HT-29 (cell line): ENCODE measurements at places on chromosomes 16 and 17. TPM values are rescaled to one million over a fixed set of nuclear protein-coding genes. Genes with fewer than 3 reads are reported as not detected.

GRCh38 chr17:71625330-71625729 lies 495.5 kb upstream of the SOX9 start:
- DNase-seq: no peak

DNA sequence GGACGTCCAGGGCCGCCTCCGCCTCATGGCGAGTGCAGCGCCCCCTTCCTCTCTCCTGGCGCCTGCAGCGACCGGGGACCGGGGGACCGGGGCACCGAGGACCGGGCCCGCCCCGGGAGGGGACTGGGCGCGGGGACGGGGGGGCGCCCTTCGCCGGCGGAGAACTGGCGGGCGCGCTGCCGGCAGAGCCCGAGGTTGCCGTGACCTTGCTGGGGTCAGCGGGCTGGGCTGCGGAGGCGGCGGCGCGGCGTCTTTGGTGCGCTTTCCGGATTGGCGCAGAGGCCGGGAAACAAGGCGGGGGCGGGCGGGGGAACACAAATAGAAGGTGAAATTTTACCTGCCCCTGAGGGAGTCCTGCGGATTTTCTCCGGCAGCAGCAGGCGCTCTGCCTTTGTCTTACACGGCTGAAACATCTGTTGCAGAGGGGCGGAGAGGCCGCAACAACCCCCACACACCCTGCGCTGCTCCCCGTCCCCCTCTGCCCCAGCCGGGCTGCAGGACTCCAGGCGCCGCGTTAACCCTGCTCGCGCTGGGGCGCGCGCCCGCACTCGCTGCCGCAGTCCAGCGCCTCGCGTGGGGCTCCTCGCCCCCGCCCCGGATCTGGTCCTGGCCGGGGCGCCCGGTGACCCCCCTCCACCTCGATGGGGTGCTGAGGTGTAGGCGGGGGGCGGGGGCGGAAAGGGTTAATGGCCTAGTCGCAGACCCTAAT lies 53.5 kb downstream of the SREBF1 start:
- peak; percentile 46 for DNase-seq

DNA sequence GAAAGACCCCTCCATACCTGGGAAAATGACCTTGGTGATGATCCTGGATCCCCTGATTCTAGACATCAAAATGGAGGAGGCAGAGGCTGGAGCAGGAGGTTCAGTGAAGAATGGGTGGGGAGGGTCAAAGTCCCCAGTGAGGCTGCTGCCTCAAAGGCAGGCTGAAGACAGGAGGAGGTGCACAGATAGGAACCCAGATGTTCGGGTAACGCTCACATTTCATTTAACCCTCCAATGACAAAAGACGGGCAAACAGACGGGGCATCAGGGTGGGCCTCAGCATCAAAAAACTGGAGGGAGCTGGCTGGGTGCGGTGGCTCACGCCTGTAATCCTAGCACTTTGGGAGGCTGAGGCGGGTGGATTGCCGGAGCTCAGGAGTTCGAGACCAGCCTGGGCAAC lies at the start of gene ANKRD40CL:
Gene ANKRD40CL, minus strand, starts transcription at position 73 of the 400 bp plus-strand sequence. CDS start 605 bp downstream, outside the sequence.
- DNase-seq: no peak

DNA sequence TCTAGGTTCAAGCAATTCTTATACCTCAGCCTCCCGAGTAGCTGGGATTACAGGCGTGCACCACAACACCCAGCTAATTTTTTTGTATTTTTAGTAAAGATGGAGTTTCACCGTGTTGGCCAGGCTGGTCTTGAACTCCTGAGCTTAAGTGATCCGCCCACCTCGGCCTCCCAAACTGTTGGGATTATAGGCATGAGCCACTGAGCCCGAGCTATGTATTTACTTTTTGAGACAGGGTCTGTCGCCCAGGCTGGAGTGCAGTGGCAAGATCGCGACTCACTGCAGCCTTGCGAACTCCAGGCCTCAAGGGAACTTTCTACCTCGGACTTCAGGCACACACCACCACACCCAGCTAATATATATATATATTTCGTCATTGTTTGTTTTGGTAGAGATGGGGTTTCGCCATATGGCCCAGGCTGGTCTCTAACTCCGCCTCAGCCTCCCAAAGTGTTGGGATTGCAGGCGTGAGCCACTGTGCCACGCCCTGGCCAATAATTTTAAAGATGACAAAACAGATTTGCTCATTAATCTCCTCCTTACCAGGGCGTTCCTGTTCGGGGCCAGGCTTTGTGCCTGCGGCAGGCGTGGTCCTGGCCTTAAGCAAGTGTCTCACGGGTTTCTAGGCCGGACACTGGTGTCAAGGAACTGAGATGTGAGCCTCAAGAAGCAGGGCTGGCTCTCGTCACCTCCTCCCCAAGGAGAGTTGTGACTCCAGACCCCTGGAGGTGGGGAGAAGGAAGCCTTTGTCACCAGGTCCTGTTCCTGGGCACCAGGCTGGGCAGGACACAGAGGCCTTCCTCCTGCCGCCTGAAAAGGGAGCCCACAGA lies 4.3 kb upstream of the NPW start:
- DNase-seq: peak; percentile 70

- no peak for DNase-seq
These were observed 41.9 kb downstream of the ZFHX3 start for GRCh38 chr16:73006026-73006425.

- peak; percentile 14 for DNase-seq
These were observed 6.8 kb downstream of the FHOD1 start for GRCh38 chr16:67240506-67240905.

DNA sequence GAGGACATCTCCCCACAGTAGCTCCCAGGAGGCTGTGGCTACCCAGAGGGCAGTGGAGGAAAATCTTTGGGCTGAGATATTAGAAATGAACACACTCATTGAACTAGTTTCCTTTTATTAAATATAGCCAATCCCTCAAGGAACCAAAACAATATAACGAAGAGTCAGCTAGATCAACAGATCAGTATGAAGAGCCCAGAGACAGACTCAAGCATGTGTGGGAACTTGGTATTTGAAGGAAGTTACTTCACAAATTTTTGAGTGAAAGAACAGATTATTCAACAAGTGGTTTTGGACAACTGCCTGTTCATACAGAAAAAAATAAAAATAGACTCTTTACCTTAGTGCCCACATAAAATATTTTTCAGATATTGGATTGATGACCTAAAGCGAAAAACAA lies 183.6 kb upstream of the PMFBP1 start:
- no peak for DNase-seq

GRCh38 chr16:48125888-48126287 lies 29.9 kb downstream of the ABCC12 start:
- no peak for DNase-seq

The KRT40 gene
- 2.4 and 2.7 TPM in 2 replicates for total RNA-seq

The CLDN7 gene
- 383 and 429 TPM in 2 replicates for total RNA-seq
